GM10248 (cell line): ENCODE measurements at places on chromosomes 7 and 10.

DNA sequence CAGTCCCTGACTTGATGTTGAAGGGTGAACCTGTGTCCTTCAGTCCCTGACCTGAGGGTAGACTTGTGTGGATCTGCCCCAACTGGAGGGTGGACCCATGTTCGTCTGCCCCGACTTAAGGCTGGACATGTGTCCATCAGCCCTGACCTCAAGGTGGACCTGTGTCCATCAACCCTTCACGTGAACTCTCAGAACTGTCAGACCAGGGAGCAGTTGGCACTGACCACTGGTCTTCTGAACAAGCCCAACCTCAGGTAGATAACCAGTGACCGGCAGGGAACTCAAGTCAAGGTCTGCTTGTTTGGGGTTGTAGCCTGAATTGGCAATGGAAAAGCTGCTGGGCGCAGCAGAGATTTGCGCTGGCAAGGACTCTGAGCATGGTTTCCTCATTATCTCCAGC is 96.5 kb downstream of the ADCY1 start:
- DNase-seq = no peak

DNA sequence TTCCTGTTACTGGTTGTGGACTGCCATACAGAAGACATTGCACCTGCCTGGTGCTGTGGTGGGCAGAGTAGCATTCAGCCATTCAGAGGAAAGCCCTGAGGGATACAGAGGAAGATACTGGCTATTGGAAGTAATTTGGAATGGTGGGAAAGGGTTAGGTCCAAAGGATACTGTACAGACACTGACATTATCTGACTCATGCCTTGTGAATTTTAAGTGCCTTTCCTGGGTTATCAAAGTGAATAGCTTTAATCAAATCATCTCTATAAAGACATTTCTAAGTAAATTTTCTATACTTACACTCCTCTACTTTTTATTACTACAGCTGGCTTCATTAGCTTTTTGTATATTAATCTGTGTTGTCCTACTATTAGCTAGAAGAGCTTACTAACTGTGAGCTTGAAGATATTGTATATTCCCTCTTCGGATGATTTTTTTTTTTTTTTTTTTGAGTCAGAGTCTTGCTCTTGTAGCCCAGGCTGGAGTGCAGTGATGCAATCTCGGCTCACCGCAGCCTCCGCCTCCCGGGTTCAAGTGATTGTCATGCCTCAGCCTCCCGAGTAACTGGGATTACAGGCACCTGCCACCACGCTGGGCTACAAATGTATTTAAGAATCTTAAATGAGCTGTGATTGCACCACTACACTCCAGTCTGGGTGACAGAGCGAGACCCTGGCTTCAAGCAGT is 186.5 kb downstream of the ADK start:
- no peak for DNase-seq

DNA sequence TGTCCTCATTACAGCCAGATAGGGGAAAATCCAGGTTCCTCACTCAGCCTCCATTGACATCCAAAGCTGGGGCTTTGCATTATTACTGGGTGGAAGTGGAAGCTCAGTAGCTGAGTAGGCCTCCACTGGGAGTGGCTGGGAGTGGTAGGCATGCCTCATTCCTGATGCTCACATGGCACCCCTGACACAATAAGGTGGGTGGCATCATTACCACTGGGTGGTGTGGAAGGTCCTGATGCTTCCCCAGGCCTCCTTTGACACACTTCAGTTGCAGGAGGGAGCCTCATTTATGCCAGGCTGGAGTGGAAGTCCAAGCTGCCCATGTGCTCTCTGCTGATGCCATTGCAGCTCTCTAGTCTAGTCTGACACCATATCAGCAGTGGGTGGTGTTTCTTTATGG is 48.2 kb upstream of the GPR141 start:
- no peak for DNase-seq

- no peak for DNase-seq
Observed at GRCh38 chr10:61000769-61001730, 57.1 kb upstream of the RHOBTB1 start.

DNA sequence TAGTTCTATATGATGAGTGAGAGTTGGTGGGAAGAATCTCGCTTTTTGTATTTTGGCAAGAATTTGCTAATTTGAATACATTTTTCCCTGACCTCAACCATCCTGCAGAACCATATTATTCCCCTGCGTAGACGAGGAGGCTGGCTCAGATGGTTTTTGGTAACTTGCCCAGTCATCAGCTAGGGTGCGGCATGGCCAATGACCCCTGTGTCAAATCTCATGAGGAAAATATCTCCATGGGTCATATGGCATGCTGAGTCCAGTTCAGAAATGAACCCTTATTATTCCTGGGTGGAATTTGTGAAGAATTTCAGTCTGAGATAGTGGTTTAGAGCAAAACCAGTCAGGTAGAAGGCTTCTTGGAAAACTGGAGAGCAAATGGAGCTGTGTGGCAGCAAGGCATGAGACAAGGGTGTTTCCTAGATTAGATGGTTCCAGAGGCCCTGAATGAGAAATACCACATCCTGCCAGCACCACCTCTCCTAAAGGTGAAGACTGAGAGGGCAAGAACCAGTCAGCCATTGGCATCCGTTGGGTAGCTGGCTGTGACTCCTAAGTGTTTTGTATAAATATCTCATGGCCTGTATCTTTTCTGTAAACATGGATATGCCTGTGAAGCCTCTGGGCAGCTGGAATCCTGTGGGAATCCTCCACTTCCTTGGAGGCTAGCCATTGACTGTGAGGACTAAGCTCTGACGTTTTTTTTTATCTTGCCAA is 5.8 kb upstream of the UPP1 start:
- no peak for DNase-seq

- no peak for DNase-seq
Observed at GRCh38 chr7:1942941-1943289, 272.8 kb downstream of the ELFN1 start.

DNA sequence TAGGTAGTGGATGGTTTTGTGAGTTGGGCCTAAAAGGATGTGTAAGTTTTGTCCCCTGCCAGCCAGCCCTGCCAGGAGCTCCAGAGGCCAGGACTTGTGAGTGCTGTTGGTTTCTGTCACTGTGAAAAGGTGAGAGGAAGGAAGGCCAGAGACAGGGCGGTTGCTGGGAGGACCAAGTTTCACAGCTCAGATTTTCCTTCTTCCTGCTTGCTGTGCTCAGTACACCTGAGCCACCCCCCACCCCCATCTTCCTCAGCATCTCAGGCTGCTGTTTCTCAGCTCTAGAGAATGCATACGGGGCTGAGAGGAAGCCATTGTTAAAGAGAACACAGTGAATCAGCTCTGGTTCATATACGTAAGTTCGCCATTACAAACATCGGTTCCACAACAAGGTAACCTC is 139.9 kb downstream of the BUB3 start:
- DNase-seq = no peak

DNA sequence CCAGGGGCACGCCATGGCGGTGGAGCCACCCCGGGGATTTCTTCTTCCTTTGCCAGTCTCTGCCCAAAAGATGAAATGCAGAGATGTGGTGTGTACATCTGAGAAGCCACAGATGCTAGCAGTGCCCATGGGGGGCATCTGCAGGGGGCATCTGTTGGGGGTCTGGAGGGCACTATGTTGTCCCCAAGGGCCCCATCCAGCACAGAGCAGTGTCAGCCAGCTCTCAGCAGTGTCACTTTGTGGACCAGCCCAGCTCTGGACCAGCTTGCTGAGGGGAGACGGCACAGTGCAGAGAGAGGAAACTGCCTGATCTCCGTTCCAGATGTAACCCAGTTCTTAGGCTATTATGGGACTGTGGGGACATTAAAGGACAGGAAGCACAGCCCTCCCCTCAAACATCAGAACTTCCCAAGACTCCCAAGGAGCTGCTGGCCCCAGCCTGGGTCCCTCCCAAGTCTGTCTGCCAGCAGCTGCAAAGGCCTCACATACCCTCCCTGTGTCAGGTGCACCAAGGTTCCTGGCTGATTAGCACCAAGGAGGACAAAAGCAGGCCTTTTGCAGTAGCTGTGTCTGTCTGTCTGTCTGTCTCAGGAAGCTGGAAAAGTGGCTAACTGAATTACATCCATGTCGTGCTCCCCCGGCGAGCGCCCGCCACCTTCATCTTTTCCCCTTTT is 536.5 kb downstream of the PTPRN2 start:
- no peak for DNase-seq

GRCh38 chr10:117950408-117950807 is 96.3 kb downstream of the RAB11FIP2 start:
- DNase-seq = no peak

GRCh38 chr10:44874166-44874565 is 37.0 kb upstream of the TMEM72 start:
- no peak for DNase-seq

DNA sequence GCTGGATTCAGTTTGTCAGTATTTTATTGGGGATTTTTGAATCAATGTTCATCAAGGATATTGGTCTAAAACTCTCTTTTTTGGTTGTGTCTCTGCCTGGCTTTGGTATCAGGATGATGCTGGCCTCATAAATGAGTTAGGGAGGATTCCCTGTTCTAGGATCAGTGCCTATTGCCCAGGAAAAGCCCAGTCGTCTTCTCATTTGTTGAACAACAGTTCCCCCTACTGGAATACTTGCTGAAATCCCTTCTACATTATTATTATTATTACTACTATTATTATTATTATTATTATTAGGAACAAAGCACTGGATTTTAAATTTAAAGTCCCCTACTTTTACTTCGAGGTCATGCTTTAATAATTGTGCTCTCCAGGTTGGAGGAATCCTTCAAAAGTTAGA is 528.9 kb downstream of the MAGI2 start:
- DNase-seq = no peak
